ENCODE measurements at places on chromosomes 6 and 20.

GRCh38 chr6:45123023-45123422 lies 205.1 kb upstream of the RUNX2 start:
- DNase-seq: no peak

DNA sequence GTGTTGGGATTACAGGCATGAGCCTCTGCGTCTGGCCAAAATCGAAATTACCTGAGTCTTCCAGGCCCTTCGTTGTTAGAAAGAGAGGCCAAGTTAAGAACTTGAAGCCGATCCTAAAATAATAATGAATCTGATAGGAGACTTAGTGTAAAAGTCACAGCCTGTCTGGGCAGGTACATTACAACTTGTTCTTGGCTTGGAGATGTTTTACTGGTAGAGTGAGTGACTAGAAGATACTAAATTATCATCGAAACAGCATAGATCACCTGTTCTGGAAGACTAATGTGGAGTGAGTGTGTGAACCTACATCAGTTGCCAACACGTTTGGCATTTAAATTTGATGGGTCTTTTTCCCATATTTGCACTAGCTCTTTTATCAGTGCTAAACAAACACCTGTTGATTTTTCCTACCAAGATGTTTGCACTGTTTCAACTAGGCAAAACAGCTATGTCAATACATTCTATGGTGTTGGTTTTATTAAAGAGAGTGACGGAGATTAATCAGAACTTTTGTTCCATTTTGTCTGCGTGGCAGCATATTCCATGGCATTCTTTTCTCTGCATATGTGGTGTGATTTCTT lies 4.6 kb upstream of the TMEM217 start:
- DNase-seq: no peak

- no peak for DNase-seq
Measured at GRCh38 chr6:85402922-85403321, 47.0 kb upstream of the NT5E start.

DNA sequence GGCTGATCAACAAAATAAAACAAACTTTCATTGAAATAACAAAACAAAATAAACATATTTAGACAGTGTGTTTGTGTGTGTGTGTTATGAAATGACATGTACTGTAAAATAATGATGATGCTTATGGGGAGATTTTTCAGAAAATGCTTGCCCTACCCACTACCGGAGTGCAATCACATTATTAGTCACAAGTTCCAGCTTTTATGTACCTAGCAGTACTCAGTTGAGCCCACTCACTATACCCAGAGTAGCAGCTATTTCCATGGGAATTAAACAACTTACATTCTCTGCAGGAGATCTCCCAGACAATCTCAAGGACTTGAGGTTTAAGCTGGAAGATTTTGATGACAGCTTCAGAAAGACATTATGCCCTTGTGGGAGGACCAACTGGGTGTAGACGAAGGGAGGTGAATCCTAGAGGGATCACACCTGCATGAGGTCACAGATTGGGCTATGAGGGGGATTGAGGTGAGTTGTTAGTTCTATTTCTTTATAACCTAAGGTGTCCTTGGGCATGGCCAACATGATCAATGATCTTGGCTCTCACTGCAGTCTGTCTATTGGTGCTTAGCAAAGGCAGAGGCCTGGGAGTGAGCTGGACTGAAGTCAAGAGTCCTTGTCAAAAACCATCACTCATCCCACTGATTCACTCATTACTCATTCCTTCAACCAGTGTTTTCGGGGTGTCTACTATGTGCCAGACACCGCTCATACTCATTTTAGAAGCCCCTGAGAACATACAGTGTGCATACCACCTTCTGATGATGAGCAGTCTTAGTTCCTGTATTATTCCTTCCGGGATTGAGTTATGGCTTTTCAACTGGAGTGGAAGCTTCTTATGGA lies 6.7 kb upstream of the CLIC5 start:
- no peak for DNase-seq
